ENCODE measurements at places on chromosomes 4 and X.

DNA sequence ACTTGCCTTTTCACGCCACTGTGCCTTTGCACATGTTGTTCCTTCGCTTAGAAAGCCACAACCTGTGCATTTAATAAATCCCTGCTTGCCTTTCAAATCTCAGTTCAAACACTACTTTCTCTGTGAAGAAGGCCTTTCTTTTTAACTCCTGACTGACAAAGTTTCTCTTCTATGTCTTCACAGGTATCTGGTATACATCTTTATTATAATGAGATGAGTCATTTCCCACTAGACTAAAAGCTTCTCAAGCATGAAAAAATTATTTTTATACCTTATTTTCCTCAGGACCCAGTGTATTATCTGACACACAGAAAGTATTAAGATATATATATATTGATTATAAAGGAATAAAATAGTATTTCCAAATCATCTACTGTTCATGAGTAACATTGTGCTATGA, 189.9 kb downstream of the TBCK start:
- no peak for DNase-seq

DNA sequence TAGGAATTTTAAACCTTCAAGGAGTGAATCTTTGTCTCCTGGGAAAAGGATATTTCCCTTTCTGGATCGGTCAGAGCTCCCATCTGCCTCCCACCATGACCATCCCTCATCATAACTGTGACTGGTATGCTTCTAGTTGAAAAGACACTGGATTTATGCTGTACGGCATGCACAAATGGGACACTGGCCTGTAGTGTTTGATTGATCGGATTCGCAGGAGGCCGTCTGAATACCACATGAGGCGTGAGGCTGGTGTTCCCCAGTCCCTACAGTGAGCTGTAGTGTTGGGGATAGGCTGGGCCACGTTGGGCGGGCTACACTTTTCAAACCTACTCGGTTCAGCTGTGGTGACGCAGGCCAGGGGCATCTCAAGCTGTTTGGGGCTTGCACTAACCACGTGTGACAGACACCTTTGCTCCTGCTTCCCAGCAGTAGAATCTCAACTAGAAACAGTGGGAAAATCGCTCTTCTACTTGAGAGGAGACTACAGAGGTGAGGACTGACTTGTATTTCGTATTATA, 101.8 kb downstream of the MID1IP1 start:
- no peak for DNase-seq

DNA sequence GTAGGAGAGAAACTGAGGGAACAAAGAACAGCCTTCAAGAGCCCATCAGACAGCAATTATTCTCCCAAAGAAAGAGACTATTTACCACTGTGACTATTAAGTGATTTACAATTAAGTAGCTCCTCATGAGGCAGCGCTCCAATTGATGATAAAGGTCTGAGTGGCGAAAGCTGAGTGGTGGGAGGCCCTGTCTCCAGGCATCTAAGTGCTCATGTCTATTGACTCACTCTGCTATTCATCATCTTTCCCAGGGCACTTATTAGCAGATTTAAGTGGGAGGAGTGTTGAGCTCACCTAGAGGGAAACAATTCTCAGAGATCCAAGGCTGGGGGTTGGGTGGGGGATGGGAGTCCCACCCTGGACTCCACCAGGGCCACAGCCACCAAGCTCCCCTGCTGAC, 23.3 kb downstream of the AMER1 start:
- no peak for DNase-seq

- DNase-seq = no peak
Observed at GRCh38 chrX:81779701-81780100, 577.8 kb downstream of the SH3BGRL start.

DNA sequence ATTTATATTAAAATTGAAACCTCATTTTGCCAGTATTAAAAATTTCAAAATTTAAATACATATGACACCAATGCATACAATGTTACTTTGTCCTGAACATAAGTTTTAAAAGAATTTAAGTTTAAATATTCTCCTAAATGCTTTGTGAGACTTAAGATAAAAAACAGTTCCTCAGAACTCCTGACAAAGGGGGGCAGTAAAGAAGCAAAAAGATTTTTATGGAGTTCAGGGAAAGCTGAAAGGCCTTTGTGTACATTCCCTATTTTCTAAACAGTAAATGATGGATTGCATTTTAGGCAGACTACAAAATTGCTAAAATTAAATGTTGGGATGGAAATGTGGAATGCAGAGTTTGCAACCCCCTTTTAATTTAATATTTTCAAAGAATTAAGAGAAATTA, 81.7 kb downstream of the SNCA start:
- no peak for DNase-seq

- no peak for DNase-seq
Observed at GRCh38 chr4:176794151-176794550, 1.4 kb upstream of the VEGFC start.

DNA sequence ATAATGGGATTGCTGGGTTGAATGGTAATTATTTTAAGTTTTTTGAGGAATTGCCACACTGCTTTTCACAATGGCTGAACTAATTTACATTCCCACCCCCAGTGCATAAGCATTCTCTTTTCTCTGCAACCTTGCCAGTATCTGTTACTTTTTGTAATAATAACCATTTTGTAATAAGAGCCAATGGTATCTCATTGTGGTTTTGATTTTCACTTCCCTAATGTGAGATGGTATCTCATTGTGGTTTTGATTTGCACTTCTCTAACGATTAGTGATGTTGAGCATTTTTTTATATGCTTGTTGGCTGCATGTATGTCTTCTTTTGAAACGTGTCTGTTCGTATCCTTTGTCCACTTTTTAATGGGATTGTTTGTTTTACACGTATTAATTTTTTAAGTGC, 213.1 kb upstream of the HDX start:
- no peak for DNase-seq

All from NT2/D1 (cell line).